Hematopoietic multipotent progenitor cell (in vitro differentiated cells): ENCODE measurements at places on chromosomes 1 and 21.

DNA sequence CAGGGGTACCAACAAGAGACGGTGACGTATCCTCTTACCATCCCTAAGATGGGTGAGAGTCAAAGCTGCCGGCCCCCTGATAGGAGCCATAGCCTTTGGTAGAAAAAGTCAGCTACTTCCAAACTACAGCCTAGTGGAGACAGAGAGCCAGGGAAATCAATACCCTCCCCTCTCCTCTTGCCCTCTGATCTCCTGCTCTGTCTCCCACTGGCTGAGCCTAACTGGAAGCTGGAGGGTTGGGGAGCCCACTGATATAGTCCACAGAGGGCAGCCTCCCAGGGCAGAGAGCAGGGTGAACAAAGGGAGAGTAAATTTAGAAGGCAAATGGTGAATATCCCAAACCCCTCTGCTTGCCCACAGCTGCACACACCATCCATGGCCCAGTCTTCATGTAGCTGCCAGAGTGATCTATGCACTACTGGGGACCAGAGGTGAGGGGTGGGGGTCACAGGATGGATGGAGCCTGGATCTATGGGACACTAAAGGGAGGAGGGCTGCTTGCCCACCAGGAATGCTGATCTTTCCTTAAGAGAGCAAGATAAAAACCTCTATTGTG is 80.0 kb downstream of the DHRS3 start:
- DNase-seq = no peak

DNA sequence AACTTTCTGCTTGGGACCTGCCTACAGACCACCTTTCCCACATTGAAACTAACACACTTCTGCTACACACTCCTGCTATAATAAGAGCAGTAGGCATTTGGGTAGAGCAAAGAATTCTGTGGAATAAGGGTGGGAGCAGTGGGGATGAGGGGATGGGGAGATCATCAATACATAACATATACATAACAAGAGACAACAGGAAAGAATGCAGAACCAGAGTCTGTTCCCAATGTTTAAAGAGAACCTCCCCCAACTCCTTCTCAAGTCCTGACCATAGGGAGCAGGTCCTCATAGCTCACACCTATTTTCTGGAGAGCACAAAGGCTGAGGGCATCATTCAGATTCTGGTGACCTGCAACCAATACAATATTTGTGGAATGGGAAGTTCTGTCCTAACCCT is 121.6 kb upstream of the BARHL2 start:
- no peak for DNase-seq

DNA sequence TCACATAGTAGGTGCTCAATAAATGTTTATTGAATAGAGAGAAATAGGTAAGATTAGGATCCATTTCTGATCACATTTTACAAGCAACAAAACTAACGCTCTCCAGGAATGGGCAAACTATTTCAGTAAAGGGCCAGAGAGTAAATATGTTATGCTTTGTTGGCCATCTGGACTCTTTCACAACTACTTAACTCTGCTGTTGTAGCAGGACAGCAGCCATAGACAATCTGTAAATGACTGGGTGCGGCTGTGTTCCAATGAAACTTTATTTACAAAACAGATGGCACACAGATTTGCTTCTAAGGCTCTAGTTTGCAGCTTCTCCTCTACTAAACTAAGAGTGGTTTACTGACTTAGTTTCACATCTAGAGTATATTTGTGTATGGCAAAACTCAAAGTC is 83.0 kb upstream of the BACH1 start:
- no peak for DNase-seq

DNA sequence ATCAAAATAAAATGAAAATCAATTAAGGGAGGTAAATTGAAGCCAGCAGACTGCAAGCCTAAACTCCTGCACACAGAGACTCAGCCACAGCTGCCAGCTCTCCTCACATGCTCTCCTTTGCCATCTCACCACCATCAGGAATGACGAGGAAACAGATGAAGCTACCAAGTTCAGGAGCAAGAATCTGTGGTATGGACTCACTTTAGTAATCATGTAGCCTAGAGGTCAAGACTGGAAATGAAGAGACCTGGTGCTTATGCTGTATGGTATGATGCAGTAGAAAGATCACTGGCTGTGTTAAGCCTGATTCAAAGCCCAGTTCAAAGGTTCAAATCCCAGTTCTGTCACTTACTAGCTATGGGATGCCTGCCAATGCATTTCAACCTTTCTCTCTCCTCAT is 78.9 kb upstream of the CAMK1G start:
- no peak for DNase-seq

- DNase-seq = no peak
These were observed 255.1 kb upstream of the FGGY start for GRCh38 chr1:59041646-59042277.
